Endothelial cell (in vitro differentiated cells): ENCODE measurements at places on chromosomes 1 and 21. TPM values are rescaled to one million over a fixed set of nuclear protein-coding genes. Genes with fewer than 3 reads are reported as not detected.

DNA sequence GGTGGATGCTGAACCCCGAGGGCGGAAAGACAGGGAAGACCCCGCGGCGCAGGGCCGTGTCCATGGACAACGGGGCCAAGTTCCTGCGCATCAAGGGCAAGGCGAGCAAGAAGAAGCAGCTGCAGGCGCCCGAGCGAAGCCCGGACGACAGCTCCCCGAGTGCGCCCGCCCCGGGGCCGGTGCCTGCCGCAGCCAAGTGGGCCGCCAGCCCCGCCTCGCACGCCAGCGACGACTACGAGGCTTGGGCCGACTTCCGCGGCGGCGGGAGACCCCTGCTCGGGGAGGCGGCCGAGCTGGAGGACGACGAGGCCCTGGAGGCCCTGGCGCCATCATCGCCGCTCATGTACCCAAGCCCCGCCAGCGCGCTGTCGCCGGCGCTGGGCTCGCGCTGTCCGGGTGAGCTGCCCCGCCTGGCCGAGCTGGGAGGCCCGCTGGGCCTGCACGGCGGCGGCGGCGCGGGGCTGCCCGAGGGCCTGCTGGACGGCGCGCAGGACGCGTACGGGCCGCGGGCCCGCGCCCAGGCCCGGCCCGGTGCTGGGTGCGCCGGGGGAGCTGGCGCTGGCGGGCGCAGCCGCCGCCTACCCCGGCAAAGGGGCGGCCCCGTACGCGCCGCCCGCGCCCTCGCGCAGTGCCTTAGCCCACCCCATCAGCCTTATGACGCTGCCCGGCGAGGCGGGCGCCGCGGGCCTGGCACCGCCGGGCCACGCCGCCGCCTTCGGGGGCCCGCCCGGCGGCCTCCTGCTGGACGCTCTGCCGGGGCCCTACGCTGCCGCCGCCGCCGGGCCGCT, 20.7 kb downstream of the FOXO6 start:
- peaks cover 13% of the 10 kb centered on the region for H3K36me3 ChIP-seq
- no peak overlapping the region for H3K27ac ChIP-seq
- H3K4me1 ChIP-seq = peaks cover 4% of the 10 kb centered on the region
- DNase-seq = no peak
- peaks cover 35% of the 10 kb centered on the region for H3K27me3 ChIP-seq

DNA sequence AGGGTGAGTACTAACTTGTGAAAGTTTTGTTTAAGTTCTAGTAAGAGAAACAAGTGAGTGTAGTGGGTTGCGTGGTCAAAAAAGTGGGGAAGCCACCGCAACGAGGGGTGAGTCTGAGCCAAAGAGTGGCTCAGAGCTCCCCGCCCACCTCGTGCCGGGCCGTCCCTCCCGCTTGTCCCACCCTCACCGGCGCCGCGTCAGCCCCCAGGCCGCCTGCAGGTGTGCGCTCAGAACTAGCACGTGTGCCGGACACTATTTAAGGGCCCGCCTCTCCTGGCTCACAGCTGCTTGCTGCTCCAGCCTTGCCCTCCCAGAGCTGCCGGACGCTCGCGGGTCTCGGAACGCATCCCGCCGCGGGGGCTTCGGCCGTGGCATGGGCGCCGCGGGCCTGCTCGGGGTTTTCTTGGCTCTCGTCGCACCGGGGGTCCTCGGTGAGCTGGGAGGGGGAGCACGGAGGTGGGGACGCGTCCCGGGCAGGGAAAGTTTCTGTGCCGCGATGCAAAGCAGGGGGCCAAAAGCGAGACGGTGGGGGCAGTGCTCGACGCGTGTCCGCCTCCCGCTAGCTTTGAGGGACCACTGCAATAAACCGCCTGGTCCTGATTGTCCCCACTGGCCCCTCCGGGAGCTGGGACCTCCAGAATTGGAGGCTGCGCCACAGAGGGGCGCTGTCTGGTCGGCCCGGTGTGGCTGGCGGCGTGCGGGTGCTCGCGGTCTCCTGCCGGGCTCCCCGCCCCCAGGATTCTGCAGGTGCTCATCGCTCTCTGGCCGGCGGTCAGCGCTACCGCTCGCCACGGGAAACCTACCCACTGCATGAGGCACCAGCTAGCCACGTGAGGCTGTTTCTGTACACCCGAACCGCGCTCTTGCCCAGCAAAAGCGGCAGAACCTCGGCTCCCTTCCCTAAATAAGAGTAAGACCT, at the start of gene CR2:
Gene CR2 (plus strand): TSS at position 283 of the 919 bp plus-strand sequence. CDS start 91 bp downstream, at position 374.
- H3K36me3 ChIP-seq = no peaks in the 10 kb centered on the region
- no peak within 1 kb of the TSS for H3K27ac ChIP-seq

DNA sequence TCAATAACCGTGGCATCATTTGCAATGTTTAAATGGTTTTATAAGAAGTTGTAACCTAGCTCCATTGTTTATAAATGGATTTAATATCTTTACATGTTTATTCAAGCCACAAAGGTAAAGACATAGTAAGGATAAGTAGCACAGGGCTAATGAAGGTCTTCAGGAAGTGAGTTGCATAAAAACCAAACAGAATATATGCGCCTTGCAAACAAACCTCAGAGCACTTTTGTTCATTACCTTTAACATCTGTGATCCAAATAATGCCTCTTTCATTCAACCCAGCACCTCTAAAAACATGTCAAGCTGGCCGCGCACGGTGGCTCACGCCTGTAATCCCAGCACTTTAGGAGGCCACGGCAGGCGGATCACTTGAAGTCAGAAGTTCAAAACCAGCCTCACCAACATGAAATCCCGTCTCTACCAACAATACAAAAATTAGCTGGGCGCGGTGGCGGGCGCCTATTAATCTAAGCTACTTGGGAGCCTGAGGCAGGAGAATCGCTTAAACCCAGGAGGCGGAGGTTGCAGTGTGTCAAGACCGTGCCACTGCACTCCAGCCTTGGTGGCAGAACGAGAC, 25.3 kb downstream of the BRINP3 start:
- H3K4me3 ChIP-seq = no peak overlapping the region
- H3K4me1 ChIP-seq = no peaks in the 10 kb centered on the region
- no peaks in the 10 kb centered on the region for H3K36me3 ChIP-seq
- no peak overlapping the region for H3K27ac ChIP-seq
- H3K27me3 ChIP-seq = no peaks in the 10 kb centered on the region

- H3K4me3 ChIP-seq = no peak overlapping the region
- H3K27me3 ChIP-seq = no peaks in the 10 kb centered on the region
- peak overlapping the region; percentile 90 for H3K27ac ChIP-seq
- no peak for DNase-seq
- peaks cover 6% of the 10 kb centered on the region for H3K36me3 ChIP-seq
- H3K4me1 ChIP-seq = peaks cover 26% of the 10 kb centered on the region
Measured at GRCh38 chr1:200774735-200775444, 36.2 kb downstream of the CAMSAP2 start.

DNA sequence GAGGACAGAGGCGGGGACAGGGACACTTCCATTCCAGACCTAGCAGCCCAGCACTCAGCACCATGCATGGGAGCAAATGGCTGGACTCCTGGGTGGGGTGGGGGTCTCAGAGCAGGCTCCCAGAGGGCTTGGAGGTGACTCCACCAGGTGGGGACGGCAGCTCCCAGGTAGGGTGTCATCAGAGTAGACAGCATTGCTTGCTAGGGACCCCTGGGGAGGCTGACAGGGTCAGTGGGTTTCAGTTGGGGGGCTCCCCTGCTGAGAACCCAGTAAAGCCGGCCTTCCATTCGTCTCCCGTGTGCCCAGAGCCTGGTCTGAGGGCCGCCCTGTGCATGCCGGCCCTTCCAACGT, 4.8 kb upstream of the GJC2 start:
- H3K36me3 ChIP-seq = peaks cover 8% of the 10 kb centered on the region
- H3K4me1 ChIP-seq = peaks cover 22% of the 10 kb centered on the region
- H3K27ac ChIP-seq = no peak overlapping the region
- DNase-seq = no peak

DNA sequence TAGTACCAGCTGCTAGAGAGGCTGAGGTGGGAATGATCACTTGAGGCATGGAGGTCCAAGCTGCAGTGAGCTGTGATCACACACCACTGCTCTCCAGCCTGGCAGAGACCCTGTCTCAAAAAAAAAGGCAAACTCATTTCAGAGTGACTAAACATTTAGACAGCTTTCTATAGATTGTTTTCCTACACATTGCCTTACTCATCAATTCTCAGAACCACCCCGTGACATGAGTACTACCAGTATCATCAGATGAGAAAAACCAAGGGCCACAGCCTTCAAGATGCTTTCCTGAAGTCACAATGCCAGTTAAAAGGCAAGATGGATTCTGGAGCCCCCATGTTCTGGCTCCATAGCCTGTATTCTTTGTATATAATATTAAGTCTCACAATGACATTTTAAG, 22.4 kb upstream of the SMPDL3B start:
- H3K4me3 ChIP-seq = no peak overlapping the region
- DNase-seq = no peak
- H3K27ac ChIP-seq = no peak overlapping the region
- peaks cover 6% of the 10 kb centered on the region for H3K36me3 ChIP-seq
- H3K4me1 ChIP-seq = peaks cover 9% of the 10 kb centered on the region

DNA sequence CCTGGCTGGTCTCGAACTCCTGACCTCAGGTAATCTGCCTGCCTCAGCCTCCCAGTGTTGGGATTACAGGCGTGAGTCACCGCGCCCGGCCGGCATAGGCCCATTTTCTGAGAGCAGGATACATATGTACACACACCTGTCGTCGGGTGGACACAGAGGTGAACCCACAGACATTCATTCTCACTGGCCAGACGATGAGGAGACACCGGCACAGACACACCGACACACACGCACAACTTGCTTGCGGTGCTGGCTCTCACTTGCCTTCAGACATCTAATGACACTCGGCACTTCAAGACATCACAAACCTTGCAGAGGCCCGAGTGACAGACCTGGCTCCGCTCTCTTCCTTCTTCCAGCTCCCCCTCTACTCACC, 579 bp downstream of the PTCH2 start:
- H3K27ac ChIP-seq = no peak overlapping the region
- no peak for DNase-seq
- H3K27me3 ChIP-seq = peaks cover 2% of the 10 kb centered on the region
- peak overlapping the region; percentile 83 for H3K4me3 ChIP-seq
- H3K36me3 ChIP-seq = no peaks in the 10 kb centered on the region
- peaks cover 4% of the 10 kb centered on the region for H3K4me1 ChIP-seq

- H3K27me3 ChIP-seq = peaks cover 2% of the 10 kb centered on the region
- H3K4me1 ChIP-seq = peaks cover 6% of the 10 kb centered on the region
- no peaks in the 10 kb centered on the region for H3K36me3 ChIP-seq
- no peak for DNase-seq
Measured at GRCh38 chr1:222034790-222035189, 292.9 kb upstream of the DUSP10 start.

- H3K36me3 ChIP-seq = peaks cover 5% of the 10 kb centered on the region
- no peak overlapping the region for H3K27ac ChIP-seq
- H3K27me3 ChIP-seq = peaks cover 12% of the 10 kb centered on the region
Measured at GRCh38 chr1:153339802-153340201, 8.8 kb downstream of the PGLYRP4 start.

DNA sequence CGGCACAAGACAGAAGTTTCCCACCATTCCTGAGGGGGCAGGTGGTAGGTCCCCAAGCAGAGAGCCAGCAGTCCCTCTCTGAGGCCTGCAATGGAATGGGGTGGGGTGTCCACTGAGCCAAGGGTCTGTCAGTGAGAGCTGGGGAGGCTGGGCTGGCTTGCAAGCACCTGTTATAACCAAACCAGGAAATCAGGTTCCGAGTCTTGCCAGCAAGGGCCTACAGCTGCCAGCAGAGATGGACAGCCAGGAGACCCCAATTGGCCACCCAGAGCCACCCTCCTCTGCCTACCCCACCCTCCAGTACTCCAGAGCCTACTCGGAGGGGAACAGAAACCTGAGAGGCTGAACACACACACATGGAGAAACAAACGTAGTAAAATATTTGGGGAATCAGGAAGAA, 32.2 kb downstream of the PSEN2 start:
- H3K4me3 ChIP-seq = no peak overlapping the region
- no peak for DNase-seq
- H3K27me3 ChIP-seq = no peaks in the 10 kb centered on the region
- H3K27ac ChIP-seq = no peak overlapping the region
- no peaks in the 10 kb centered on the region for H3K4me1 ChIP-seq

- H3K27ac ChIP-seq = no peak overlapping the region
- H3K4me3 ChIP-seq = no peak overlapping the region
- peaks cover 17% of the 10 kb centered on the region for H3K36me3 ChIP-seq
- no peaks in the 10 kb centered on the region for H3K4me1 ChIP-seq
- no peaks in the 10 kb centered on the region for H3K27me3 ChIP-seq
Measured at GRCh38 chr1:35475356-35475755, 81.8 kb downstream of the KIAA0319L start.

- H3K27ac ChIP-seq = no peak overlapping the region
- no peaks in the 10 kb centered on the region for H3K36me3 ChIP-seq
- peaks cover 2% of the 10 kb centered on the region for H3K27me3 ChIP-seq
Measured at GRCh38 chr1:19054216-19054615, 97.7 kb upstream of the IFFO2 start.

GRCh38 chr1:1776672-1777582, 1.3 kb downstream of the NADK start:
- H3K4me3 ChIP-seq = peak overlapping the region; percentile 94
- peaks cover 32% of the 10 kb centered on the region for H3K4me1 ChIP-seq
- no peak for DNase-seq
- peaks cover 14% of the 10 kb centered on the region for H3K27me3 ChIP-seq

- H3K4me3 ChIP-seq = no peak overlapping the region
- H3K4me1 ChIP-seq = peaks cover 6% of the 10 kb centered on the region
- H3K27ac ChIP-seq = no peak overlapping the region
- H3K27me3 ChIP-seq = peaks cover 10% of the 10 kb centered on the region
Measured at GRCh38 chr1:18962121-18962721, 5.7 kb upstream of the IFFO2 start.

DNA sequence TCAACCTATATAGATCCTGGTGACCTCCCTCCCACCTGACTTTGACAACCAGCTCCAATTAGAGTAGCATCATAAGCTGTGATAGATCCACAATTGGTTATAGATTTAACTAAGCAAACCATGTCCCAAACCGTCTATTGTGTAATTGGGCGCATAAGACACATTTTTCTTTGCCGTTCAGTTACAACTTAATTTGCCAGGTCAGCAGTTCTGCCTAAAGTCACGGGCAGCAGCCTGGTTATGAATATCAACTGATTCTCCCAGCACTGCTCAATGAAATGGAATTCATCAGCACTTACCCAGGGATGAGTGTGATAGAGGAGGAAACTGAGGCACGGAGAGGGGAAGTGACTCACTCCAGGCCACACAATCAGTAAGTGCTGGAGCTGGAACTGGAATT, 73.4 kb downstream of the KLHDC7A start:
- no peak overlapping the region for H3K27ac ChIP-seq
- no peaks in the 10 kb centered on the region for H3K36me3 ChIP-seq
- peaks cover 6% of the 10 kb centered on the region for H3K4me1 ChIP-seq
- no peak for DNase-seq
- peaks cover 4% of the 10 kb centered on the region for H3K27me3 ChIP-seq

GRCh38 chr1:100352267-100353070, at the start of gene CDC14A:
CDC14A (plus strand) TSS chr1:100352506; CDS start chr1:100352955, 449 bp downstream.
- DNase-seq = peak; percentile 90
- H3K27ac ChIP-seq = peak within 1 kb of the TSS; percentile 100
- peaks cover 38% of the 10 kb centered on the region for H3K4me1 ChIP-seq
- peaks cover 24% of the 10 kb centered on the region for H3K27me3 ChIP-seq
- peaks cover 9% of the 10 kb centered on the region for H3K36me3 ChIP-seq

ADGRL2 gene
- 85.4 TPM for total RNA-seq

OR6P1 gene
- total RNA-seq = not detected

NTMT2 gene
- total RNA-seq = not detected

OR2L5 gene
- not detected for total RNA-seq

AGT gene
- total RNA-seq = not detected
